ENCODE measurements at places on chromosomes 5 and 9.

DNA sequence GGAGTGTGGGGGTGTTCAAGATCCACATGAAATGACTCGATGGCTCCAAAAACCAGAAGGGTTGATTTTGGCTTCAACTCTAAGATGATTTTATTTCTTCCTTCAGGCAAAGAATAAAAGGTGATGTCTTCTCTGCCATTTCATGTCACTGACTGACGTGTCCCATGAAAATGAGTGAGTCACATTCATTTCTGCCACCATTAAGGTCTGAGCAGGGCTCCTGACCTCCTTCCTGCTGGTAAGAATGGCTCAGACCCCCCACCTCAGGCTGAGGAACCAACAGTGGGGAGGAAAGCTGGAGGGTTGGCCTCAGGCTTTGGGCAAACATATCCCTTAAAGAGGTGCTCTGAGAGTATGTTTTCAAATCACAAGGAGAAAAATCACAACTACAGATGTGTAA, 53.9 kb upstream of the ZNF354A start:
- no peak for DNase-seq

GRCh38 chr9:127087411-127087810, 35.0 kb downstream of the ANGPTL2 start:
- DNase-seq = no peak

- no peak for DNase-seq
Observed at GRCh38 chr5:159309689-159310433, 20.4 kb downstream of the IL12B start.

DNA sequence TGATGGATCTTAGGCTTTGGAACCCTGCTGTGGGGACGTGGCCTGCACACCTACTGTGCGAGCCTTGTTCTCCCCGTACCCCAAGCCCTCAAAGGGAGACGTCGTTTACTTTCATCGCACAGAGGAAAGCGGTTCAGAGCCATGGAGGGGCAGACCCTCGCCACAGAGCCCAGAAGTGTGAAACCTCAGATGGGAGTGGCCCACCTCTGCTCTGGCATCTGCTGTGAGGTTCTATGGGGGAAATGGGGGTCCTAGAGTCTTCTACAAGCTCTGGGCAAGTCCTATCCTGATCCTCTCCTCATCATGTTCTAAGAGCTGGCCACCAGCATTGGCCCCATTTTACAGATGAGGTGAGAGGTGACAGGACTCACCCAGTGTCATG, 3.7 kb upstream of the RNF44 start:
- DNase-seq = no peak

GRCh38 chr5:113218906-113219517, 215.8 kb downstream of the TSSK1B start:
- DNase-seq = no peak

DNA sequence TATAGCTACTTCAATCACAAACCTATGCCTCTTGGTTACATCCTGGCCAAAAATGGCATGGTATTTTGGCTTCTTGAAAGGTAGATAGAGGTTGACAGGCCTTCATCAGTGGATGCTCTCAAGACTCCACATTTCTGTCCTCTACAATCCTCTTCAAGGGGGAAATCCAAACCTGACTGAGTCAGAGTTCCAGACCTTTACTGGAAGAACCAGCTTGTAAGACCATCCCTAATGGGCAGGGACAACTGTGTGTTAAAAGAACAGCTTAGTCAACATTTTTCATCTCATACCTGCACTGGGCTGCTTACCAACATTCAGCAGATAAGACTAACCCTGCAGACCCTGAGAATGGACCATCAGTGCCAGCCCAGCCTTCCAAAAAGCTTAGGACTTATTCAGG, 155.7 kb downstream of the CDK5RAP2 start:
- no peak for DNase-seq

GRCh38 chr9:5364294-5365024, 24.8 kb upstream of the RLN1 start:
- DNase-seq = no peak

GRCh38 chr5:132526974-132527564, 16.3 kb downstream of the IL5 start:
- DNase-seq = no peak

GRCh38 chr9:136771907-136772415, 7.6 kb upstream of the LCN15 start:
- no peak for DNase-seq

GRCh38 chr5:121251954-121252353, 599.7 kb upstream of the FTMT start:
- DNase-seq = no peak

DNA sequence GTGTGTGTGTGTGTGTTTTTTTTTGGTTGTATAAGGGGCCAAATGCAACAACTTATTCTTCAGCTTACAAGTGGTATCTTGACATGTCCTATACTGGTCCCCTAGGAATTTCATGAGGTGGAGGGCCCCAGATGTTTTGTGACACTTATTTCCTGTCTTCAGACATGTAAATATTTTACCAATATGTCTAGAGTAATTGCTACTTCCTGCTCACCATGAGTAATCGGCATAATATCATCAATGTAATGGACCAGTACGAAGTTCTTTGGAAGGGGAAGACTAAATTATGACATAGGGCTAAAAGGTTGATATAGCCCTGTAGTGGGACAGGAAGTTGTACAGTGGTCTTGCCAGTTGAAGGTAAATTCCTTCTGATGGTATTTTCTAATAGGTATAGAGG, 3.7 kb upstream of the OTULIN start:
- DNase-seq = no peak

All from HuH-7.5 (cell line).